Right renal pelvis (tissue), 4 donors: ENCODE measurements at places on chromosomes 16 and 17.
A peak's percentile ranks its signal among the peaks of the same experiment; 100 is the strongest.

DNA sequence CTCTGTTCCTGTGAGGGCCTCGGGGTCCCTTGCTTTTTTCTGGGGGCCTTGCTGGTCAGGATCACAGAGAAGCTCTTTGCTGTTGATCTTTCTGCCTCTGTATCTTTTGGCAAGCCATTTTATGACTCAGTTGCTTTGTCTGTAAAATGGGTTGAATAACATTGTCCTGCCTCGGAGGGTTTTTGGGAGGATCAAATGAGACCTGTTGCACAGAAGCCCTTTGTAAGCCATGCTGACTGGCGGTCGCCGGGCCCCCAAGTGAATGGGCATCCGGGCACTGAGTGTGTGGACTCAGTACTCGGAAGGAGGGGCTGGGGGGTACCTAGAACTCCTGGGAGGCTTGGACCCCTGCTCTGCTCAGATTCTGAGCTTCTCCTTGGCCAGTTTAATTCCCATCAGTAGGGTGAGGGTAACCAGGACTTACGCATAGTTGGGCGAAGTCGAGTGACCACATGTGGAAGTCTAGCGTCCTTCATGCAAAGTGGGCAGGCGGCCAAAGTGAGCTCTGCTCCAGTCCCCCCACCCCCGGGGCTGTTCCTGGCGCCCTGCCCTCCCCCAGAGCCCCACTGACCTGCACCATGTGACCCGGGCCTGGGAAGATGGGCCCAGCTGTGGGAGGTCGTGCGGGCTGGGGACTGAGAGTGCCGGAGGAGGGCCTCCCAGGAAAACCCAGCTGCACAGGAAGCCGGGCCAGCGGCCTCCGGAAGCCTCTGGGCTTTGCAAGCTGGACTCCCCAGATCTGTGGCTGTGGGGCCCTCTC, 284.0 kb downstream of the SEC14L1 start:
- DNase-seq = peak; percentile 85

DNA sequence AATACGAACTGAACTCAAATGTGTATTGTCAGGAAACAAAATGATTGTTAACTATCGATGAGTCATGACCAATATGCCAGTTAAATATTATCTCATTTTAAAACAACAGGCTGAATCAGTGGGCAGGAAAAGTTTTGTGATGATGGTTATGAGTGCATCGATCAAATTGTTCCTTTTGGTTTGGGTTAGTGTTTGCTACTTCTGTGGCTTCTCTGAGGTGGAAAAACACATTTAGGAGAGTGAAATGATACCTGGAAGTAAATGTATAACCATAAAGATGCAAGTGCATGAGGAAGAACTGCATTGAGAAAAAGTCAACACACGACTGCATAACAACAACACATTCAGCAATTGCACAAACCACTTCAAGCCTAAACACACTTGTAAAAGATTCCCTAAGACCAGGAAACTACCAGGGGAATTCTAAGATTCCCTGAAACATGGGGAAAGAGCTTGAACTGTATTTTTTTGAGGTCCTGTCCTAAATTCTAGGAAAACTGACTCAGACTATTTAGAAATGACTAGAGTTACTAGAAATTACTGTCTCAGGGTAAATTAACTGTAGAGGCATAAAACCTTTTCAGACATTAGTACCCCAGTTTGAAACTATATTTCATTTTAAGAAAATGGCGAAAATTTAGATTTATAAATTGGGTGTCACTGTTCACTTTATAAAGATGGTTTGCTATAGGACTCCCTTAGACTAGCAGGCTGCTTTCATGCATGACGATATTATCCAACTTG, 44.8 kb downstream of the CDYL2 start:
- no peak for DNase-seq

GRCh38 chr16:4053301-4053845, 62.9 kb downstream of the ADCY9 start:
- no peak for DNase-seq

GRCh38 chr17:57629470-57629869, 115.6 kb downstream of the CCDC182 start:
- DNase-seq = no peak

DNA sequence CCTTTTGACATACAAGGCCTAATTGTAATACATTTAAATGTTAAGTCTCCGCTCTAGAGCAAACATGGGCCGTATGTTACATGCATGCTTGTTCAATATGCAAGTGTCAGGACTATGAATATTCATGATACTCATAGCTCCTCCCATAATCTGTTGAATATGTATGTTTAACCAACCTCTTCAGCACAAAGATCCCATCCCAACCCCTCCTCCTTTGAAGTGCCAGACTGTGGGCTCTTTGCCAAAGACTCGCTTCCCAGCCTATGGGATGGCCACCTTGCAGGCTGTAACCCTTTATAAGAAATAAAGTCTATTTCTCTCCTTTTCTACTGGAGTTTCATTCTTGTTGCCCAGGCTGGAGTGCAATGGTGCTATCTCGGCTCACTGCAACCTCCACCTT, 156.2 kb downstream of the ABCC12 start:
- DNase-seq = no peak
